Activated CD8-positive, alpha-beta T cell treated with anti-CD3 and anti-CD28 coated beads for 36 hours (primary cell): ENCODE measurements at places on chromosomes 7 and 10.

- DNase-seq: no peak
Measured at GRCh38 chr7:105677410-105677730, 96.1 kb upstream of the EFCAB10 start.

DNA sequence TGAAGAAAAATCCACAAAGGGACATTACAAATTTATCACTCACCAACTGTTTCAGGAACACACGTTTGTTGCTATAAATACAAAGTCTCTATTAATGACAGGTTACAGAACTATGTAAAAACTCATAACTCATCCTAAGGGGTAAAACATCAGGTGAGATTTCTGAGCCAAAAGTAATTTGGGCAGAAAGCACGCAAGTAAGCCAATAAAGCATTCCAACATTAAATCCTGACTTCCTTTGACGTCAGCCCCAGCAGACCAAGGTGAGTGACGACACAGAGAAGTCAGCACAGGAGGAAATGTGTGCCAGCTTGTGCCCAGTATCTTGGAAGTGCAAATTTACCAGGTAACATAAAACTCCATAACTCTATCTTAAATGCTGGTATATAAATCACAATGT, 45.7 kb downstream of the IMMP2L start:
- DNase-seq: no peak

- DNase-seq: no peak
Measured at GRCh38 chr10:104577861-104578521, 63.1 kb upstream of the SORCS3 start.

GRCh38 chr10:59508956-59509355, 146.6 kb upstream of the FAM13C start:
- no peak for DNase-seq

- no peak for DNase-seq
Measured at GRCh38 chr10:76732306-76732705, 905.3 kb downstream of the KCNMA1 start.
